ENCODE measurements at places on chromosomes 6 and 20.

DNA sequence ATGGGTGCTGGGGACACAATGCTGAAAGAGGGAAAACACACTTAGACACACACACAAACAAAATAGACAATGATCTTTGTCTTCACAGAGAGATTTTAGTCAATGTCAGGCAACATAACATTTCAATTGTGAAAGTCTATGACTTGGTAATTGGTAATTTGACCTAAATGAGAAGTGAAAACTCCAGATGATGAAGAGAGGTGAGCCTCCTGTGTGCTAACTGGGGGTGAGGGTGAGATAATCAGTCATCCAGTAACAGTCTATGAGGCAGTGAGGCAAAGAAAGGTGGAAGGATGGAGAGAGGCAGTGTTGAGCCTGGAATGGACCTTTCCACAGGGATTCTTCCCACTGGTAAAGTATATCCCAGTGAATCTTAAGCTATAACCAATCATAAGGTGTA is 744.2 kb downstream of the MAFB start:
- no peak for DNase-seq

DNA sequence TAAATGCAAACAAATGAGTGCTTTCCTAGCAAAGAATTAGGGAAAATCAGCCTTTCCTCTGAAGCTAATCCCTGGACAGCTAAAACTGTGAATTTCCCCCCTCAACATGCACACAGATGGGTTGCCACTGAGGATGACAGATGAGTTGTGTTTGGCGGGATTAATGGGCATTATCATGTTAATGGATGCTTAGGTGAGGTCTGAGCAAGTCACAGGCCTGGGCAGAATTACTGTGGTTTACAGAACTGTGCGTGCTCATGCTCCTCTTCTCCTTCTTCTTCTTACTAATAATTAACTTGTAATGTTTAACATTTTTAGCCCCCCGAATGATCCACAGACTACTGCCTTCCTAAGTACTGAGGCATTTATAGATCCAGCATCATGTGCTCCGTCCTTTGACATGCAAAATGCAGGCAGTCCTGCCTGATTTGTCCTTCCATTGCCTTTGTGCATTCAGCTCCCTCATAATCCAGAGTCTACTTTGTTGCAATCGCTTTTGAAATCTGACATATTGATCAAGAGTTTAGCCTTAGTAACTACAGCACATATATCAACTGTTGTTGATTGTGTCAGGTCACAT is 753.4 kb upstream of the MMS22L start:
- no peak for DNase-seq

GRCh38 chr20:53826090-53826489 is 232.5 kb upstream of the ZNF217 start:
- no peak for DNase-seq

DNA sequence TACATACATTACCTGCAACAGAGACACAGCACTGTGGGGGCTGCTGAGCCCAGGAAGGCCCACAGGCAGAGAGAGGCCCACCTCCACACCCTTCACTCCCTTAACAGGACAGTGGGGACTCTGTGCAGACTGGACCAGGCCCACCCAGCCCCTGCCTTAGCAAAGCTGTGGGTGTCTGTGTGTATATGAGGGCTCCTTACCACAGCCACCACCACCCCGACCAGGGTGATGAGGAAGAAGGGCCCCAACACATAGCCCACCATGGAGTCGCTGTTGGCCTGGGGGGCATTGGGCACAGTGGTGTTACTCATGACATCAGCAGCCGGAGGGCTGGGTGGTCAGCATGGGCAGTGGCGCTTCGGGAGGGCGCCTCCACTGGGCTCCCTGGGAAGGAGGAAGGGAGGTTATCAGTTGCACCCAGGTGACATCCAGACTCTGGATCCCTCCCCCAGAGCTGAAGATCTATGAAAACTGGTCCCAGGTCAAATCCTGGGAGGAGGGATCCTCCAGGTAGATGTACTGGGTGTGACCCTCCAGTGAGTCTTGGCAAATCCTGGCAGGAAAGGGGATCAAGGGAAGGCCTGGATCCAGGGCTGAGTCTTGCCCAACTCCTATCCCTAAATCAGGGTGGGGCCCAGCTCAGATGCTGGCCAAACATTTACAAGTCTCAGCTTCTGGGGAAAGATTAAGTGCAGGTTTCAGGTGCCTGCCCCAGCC is 1.2 kb downstream of the SMIM29 start:
- DNase-seq, result no peak

DNA sequence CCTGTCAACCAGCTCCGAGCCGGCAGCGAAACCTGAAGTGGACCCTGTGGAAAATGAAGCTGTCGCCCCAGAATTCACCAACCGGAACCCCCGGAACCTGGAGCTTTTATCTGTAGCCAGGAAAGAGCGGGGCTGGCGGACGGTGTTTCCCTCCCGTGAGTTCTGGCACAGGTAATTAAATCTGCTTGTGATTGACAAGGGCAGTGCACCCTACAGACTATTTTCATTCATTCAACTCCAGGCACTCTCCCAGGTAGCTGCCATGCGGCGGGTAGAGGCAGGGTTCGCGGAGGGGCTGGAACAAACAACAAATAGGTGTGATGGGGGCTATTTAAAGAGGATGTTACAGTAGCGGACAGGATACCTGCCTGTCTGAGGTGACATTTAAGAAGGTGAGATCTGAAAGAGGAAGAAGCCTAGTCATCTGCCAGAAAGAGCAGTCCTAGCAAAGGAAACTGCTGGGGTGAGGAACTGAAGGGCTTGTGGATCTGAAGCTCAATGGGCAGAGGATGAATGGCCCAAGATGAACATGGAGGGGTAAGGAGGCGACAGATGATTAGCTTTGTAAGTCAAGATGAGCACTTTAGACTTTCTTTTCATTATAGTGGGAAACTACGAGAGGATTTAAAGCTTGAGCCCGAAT is 810 bp downstream of the MRPL18 start:
- peak; percentile 11 for DNase-seq
